ENCODE measurements at places on chromosomes 16 and 17.

DNA sequence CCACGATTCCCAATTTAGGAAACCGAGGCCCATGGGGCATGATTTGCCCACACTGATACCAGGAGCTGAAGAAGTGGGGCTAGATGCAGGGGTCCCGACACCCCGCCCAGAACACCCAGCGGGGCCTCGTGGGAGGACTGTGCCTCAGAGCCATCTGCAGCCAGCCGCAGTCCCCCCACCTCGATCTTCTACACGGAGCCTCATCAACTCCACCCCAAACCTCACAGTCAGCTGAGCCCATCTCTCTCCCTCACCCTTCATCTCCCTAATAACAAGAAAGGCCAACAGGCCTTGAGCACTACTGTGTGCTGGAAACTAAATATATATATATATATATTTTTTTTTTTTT, 4.2 kb downstream of the ITGAE start:
- no peak for DNase-seq

- DNase-seq, result no peak
Observed at GRCh38 chr16:17228048-17228707, 242.6 kb downstream of the XYLT1 start.

DNA sequence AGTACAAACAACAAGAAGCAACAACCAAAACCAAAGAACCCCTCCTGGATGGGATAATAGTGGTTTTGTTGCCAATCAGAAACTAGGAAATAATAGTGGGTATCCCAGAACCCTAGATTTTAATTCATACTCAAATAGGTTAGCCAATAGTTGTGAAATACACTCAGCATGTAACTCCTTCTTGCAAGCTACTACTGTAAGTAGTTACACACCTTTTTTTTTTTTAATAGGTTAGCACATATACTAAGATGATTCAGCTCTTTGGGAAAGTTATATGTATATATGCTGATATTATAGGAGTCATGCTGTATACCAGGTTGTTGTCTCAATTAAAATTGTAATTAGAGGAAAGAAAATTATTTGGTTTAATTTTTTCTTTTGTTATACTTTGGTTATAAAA, 92.5 kb upstream of the HAS3 start:
- no peak for DNase-seq

DNA sequence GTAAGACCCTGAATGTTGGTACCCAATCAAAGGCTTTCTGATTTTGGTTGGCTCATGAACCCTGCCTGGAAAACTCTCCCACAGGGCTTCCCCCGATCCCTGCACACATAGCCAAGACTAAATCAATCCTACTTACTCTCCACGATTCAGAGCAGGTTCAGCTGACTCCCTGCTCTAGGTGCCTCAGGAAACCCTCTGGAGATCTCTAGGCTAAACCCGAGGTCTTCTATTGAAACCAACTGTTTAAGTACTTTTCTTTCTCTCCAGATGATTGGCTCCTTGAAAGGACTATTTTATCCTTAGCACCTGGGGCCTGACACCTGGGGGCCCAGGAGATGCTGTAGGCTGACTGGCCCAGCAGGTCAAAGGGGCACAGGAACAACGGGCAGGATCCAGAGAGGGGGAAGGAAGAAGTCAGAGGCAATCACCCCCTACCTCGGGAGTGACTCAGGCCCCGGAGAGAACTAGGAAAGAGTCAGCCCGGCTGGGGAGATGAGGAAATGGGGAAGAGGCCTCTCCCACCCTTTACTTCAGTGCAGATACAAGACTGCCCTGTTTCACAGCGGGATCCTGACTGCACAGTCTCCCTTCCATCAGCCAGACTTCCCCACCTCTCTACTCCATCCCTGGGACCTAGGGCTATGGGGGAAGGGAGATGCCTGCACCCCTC, 2.0 kb downstream of the TBC1D10B start:
- no peak for DNase-seq

- no peak for DNase-seq
Observed at GRCh38 chr17:78022425-78022824, 63.9 kb downstream of the TNRC6C start.

DNA sequence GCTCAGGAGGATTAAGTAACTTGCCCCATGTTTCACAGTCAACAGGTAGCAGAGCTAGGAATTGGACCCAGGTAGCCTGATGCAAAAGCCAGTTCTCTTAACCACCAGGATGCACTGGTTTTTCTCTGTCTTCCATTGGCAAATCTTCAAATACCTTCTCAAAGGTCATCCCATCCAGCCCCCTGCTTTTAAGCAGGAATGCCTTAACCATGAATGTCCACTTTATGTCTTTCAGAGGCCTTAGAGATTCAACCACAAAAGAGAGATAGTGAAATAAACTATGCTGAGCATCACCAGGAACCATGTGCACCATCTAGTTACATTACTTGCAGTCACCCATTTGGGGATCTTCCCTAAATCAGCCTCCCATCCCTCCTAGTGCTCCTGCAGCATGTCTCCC, 94.3 kb downstream of the C17orf67 start:
- DNase-seq, result no peak

Data from right hindlimb (tissue), 1 donor.